ENCODE measurements at places on chromosomes 3 and 15. TPM values are rescaled to one million over a fixed set of nuclear protein-coding genes. Genes with fewer than 3 reads are reported as not detected.
A peak's percentile ranks its signal among the peaks of the same experiment; 100 is the strongest.

TGM4 gene
- under 0.01 TPM for total RNA-seq

PLSCR2 gene
- not detected for total RNA-seq

MYLK gene
- 521 TPM for total RNA-seq

GOLGA6A gene
- not detected for total RNA-seq

LTK gene
- 0.18 TPM for total RNA-seq

ARNT2 gene
- total RNA-seq: 14.7 TPM

MAGI1 gene
- 26.4 TPM for total RNA-seq

GRCh38 chr3:152377184-152377570, 108.4 kb downstream of the MBNL1 start:
- no peak for DNase-seq

- no peak for DNase-seq
Observed at GRCh38 chr3:133461291-133461690, 61.4 kb downstream of the BFSP2 start.

- DNase-seq: no peak
Observed at GRCh38 chr15:70050970-70051369, 46.7 kb downstream of the TLE3 start.

- DNase-seq: no peak
Observed at GRCh38 chr3:43905157-43905556, 214.4 kb downstream of the ABHD5 start.

DNA sequence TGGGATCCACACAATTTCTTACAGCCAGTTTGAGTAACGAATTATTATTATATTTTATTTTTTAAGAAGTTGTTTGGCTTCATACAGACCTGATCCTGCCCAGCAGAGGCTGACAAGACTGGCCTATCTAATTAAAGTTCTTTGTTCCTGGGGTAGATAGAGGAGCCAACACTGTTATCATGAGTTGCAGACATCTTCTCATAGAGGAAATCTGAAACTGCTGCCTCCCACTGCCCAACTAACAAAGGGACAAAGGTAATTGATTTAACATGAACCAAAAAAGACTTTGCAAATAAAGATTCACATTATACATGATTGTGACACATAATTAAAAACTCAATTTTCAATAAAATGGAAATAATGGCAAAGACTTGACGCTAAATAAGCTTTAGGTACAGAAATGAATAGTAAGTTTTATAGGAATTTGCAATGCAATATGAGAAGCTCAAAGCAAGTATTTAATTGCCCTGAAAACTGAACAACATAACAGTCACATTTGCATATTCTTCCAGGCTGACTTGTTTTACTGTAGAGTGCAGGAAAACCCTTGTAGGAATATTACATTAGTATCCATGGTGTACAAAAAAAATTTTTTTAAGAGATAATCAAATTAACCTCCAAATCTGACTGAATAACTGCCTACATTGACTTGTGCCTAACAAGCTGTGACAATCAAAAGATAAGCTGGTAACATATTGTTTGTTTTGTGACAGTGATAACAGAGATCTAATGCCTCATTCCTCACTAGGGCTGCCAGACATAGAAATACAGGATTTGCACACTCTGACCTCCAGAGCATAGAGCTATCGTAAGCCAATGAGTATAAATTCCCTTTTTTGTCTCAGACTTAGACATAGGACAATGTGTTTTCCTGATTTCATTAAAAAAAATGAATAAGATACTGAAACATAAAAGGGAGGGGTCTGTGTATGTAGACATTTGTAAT, 273.2 kb downstream of the MFSD1 start:
- no peak for DNase-seq

DNA sequence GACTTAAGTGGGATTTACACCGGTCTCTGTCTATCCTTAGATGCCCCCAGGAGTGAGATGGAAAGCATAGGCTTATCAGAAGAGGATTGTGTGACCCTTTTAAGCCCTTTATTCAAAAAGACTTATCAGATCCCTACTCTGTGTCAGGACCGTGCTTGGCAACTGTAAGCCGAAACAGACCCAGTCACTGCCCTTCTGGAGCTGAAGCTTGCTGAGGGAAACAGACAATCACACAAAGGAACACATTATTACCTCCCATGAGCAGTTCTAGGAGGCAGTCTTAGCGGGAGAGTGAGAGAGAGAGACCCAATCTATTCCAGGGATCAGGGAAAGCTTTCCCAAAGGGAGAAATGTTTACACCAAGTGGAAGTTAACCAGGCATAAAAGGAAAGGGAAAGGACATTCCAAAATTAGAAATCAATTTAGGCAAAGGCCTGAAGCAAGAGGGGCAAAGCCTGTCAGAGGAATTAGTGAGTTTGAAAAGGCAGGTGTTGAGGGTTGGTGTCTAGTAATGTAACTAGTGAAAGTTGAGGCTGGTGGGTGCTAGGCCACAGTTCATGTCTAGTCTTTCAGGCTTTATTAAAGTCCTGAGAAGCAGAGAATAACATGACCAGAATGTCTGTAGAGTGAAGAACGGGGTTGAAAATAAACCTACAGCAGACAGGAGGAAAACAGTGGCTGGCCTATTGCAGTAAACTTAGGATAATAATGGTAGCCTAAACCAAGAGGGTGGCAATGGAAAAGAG, 86.7 kb downstream of the THBS1 start:
- no peak for DNase-seq

DNA sequence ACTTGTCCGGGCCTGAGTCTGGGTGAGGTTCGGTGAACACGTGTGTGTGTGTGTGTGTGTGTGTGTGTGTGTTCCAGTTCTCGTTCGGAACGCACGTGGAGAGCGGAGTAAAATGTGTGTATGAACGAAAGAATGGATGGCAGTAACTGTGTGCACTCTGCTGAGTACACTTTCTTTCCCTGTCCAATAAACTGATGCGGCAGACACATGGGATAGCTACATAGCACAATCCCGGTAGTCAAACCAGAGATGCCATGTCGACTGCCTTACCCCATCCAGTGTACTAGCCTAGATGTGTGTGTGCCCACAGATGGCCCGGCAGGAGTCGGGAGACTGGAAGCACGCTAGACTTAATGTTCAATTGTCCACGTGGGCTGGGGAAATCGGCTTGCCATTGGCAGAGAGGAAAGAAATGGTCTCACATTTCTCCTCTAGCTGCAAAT, 507 bp upstream of the GOLIM4 start:
- peak; percentile 93 for DNase-seq

DNA sequence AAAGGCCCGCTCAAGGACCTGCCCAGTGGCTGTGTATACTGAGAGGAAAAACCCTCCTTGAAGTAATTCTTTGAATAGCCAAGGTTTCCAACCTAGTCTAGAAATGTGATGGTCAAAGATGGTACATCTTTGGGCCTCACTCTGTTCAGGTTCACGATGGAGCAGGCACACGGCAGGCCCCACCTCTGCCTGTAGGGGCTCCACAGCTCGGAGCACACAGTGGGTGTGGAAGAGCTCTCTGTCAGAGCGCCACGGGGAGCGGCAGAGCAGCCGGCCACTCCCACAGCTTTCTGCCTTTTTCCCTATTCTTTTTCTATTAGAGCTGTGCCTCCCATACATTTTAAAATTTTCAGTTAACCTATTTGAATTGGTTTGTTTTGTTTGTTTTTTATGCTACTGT, 89.5 kb downstream of the CTNNB1 start:
- DNase-seq: no peak

DNA sequence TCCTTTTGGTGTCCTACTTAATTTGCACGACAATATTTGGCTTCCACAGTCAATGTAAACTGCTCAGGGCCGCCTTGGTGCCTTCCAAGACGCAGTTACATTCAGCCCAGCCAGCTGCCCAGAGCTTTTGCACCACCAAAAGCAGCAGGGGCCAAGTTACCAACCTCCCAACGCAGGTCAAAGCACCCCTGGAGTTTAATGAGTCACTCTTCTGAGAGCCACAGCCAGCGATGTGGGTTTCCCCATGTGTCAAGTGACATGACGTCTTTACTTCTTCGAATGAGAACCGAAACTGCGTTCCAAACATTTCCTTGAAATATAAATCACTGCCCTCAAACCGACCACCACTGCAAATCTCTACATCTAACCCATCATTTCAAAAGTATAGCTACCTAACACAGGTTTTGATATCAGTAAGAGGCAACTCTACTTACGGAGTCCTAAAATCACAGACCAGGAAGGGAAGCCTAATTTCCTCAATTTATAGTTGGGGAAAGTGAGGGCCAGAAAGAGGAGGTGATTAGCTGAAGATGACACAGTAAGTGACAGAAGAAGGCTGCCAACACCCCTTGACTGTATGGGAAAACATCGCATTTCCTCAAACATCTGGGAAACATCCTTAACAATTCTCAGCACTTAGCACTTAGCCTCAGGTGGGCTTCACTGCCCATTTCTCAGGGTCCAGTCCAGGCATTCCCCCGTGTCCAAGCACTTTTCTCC, 24.5 kb downstream of the MB21D2 start:
- peak; percentile 91 for DNase-seq

DNA sequence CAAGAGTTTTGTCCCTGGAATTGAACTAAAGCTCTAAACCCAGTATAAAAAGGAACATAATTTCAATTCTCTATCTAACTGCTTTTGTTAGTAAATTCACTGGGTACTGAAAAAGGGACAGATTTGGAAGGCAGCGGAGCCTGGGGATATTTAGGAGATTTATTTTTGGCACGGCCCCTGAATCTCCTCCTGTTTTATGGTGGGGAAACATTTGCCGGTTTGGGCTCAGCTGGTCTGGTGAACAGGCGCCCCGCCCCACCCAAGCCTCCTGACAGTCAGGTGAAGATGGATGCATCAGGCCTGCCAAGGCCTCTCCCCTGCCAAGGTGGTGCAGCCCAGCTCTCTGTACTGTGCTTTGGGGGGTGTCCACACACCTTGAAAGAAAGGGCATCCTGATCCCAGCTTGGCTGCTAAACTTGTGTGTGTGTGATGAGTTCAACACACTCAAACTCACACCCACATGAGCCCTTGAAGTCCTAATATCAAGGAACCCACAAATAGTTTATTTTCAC, 46.3 kb downstream of the EBLN2 start:
- DNase-seq: no peak

DNA sequence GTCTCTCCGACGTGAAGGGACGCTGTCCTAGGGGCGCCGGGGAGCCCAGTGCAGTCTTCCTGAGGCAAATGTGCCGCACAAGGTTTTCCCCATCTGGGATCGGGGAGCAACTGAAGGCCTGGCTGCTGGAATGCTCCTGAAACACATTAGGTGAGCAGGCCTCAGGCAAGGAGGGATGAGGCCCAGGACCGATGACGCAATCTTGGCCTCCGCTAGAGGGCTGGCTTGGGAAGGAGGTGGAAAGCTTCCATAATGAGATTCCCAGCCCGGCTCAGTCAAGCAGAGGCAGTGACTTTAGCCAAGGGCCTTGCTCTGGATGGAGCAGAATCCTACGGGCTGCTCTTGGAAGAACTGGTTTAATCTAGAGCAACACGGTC, 50.8 kb downstream of the CPN2 start:
- DNase-seq: peak; percentile 39

DNA sequence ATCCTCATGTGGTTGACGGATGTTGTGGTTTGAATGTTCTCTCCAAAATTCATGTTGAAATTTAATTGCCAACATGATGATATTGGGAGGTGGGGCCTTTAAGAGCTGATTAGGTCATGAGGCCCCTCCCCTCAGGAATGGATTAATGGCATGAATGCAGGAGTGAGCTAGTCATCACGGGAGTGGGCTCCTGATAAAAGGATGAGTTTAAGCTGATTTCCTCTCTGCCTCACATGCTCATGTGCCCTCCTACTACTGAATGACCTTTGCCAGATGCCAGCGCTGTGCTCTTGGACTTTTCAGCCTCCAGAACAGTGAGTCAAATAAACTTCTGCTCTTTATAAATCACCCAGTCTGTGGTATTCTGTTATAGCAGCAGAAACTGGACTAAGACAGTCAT, 111.2 kb downstream of the MYO5A start:
- DNase-seq: peak; percentile 34

DNA sequence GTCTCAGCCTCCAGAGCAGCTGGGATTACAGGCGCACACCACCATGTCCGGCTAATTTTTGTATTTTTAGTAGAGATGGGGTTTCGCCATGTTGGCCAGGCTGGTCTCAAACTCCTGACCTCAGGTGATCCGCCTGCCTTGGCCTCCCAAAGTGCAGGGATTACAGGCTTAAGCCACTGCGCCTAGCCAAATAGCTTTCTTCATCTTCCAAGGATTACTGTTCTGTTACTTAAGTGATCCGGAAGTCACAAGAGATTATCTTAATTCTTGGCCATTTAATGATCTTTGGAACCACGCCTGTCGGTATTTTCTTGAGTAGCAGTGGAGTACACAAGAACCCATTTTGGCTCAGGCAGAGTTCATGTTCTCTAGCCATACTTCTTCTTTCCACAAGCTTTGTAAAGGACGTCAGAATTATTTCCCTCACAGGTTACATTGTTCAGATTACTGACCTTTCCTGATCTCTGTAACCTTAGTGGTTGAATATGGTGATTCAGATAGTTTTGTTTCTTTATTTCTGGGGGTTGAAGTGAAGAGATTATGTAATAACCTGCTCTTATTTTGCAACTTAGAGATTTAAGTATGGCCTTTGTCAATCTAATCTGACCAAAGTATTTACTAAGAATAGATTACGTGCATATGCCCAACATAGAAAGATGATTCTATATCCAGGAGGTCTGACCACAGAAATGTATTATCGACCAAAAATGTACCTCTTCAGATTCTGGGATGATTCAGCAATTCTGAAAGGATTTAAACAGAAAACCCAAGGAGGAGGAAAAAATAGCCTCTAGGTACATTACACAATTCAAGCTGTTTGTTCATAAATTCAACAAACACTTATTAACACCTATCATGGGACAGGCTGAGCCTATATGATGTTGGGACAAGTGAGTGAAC, 132.2 kb downstream of the GREM1 start:
- peak; percentile 98 for DNase-seq

- DNase-seq: no peak
Observed at GRCh38 chr3:61580982-61581643, 19.7 kb downstream of the PTPRG start.

DNA sequence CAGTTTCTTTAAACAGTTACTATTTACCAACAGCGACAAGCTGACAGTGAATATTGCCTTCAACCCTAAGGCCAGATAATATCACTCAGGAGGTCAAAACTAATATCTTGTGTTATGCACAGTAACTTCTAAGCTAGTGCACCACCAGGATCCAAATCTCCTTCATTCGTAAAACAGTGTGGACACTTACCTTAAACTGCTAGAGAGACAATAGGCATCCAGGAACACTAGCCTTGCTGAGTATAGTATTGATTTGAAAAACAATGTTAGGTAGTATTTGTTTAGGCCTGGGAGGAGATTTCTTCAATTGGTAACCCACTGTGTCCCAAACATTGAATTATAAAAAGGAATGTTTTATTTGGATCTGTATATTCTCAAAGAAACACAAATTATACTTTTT, 707.9 kb upstream of the UBE2E2 start:
- DNase-seq: no peak

- no peak for DNase-seq
Observed at GRCh38 chr3:13016083-13016720, 57.0 kb downstream of the IQSEC1 start.
